K562 (cell line): ENCODE measurements at places on chromosomes 16 and 17.

GRCh38 chr17:80498242-80498919, 22.0 kb upstream of the NPTX1 start:
- no peak for DNase-seq

DNA sequence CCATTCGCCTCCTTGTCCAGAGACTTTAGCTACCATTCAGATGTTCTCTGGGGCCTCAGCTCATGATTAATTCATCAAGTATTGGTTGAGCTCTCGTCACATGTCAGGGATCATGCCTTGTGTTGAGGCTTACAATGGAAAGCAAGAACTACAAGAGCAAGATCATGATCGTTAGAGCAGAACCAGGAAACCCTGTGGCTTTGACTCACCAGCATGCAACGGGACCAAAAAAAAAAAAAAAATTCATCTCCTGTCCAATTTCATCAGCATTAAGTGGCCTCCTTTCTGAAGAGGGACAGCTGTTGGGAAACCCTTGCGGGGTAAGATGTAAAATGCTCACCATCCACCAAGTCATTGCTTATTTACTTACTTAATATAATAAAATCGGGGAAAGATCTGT, 12.1 kb upstream of the USP10 start:
- no peak for DNase-seq

- no peak for DNase-seq
Measured at GRCh38 chr17:180381-181244, 837 bp downstream of the DOC2B start.

DNA sequence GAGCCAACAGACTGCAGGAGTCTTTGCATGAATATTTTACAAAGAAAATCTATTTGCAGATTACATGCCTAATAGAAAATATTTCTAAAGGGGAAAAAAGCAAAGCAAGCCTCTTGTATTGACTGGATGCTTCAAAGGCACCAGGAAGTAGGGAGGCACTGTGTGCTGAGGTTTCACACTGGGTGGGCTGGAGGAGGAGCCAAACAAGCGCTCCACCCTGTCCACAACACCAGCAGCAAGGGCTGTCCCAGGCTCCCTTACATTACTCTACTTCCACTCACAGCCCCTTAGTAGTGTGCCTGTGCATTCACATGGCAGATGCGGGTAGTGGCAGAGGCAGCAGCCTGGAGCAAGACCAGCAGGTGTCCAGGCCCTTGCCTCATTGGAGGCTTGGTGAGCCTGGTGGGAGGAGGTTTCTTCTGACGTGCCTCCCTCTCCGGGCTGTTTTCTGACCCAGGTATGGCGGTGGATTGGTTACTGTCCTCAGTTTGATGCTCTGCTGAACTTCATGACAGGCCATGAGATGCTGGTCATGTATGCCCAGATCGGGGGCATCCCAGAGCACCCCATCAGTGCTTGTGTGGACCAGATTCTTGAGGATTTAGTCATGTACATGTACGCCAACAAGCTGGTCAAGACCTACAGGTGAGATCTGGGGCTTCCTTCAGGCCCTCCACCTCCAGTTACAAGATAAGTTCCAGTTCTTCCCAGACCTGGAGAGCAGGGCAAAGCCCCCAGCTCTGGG, 7.0 kb upstream of the CCNF start:
- no peak for DNase-seq

GRCh38 chr16:13014476-13014875, 113.1 kb downstream of the SHISA9 start:
- DNase-seq: no peak

GRCh38 chr17:67364847-67365737, 1.3 kb downstream of the PSMD12 start:
- DNase-seq: no peak

DNA sequence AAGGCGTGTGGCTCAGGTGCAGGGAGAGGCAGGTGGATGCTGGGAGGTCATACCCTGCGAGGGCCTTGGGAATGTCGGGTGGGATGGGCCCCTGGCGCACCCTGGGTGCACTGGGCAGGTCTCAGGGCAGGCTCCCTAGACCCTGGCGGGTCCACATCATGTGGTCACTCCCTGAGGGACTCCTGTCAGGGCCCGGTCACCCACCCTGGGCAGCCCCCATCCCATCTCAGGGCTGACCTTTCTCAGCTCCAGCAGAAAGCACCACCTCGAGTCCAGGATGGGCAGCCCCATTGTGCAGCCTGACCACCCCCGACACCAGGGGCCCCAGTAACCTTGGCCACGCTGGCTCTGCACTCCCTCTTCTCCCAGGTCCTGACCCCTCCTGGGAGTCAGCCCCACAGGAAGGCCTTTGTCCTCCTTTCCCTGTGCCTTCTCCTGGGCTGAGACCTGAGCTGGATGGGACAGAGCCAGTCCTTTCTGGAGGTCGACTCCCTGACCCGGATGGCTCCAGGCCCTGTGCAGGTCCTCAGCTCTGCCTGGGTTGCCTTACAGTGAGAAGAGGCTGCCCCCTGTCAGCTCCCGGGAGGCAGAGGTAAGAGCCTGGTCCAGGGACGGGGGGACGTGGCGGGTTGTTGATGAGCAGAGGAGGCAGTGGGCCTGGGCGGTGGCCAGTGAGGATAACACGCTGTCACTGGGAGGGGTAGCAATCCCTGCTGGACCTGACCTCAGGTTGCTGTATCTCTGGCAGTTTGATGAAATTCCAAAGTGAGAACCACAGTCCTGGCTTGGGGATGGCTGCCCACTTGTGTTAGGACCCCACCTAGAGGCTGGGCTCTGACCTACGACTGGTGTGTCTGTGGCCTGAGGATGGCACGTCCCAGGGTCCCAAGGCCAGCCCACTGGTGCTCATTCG, 77.9 kb downstream of the GOSR1 start:
- DNase-seq: no peak

- DNase-seq: no peak
Measured at GRCh38 chr16:5509794-5510193, 412.2 kb upstream of the EEF2KMT start.
